ENCODE measurements at places on chromosomes 11 and 22.

DNA sequence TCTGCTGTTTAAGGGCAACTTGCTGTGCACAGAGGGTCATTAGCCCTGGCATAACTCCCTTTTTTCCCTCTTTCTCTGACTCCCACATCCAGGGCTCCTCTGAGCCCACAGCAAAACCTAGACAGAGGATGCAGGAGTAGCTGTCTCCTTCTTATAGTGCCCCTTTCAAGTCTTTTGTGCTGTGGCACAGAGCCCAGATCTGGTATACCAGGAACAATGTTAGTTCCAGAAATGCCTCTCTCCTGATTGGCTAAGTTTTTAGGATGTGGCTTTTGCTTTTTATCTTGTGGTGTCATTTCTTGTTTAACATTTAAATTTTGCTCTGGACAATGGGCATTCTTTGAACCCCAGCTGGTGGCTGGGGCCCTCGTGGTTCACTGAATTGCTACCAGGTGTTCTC lies 25.6 kb upstream of the RRM1 start:
- no peak for DNase-seq

DNA sequence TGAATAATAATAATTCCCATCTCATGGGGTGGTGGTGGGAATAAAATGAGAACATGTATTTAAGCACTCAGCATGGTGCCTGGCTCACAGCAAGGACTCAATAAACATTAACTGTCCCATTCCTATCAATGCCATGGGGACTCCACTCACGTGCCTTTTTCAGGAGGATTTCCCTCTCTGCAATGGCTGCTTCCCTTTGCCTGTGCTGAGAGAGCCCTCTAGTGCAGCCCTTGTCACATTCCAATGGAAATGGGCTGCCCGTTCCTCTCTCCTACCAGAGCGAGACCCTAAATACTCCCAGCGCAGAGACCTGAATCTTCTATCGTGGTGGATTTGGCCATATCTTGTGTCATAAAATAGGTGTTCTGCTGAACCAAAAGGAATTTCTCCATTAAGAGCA lies 621.5 kb upstream of the B3GAT1 start:
- DNase-seq, result peak; percentile 87

- DNase-seq, result peak; percentile 55
Observed at GRCh38 chr11:2149864-2150847, 10.9 kb downstream of the INS start.

- DNase-seq, result no peak
Observed at GRCh38 chr11:22640862-22641261, 15.2 kb upstream of the FANCF start.

DNA sequence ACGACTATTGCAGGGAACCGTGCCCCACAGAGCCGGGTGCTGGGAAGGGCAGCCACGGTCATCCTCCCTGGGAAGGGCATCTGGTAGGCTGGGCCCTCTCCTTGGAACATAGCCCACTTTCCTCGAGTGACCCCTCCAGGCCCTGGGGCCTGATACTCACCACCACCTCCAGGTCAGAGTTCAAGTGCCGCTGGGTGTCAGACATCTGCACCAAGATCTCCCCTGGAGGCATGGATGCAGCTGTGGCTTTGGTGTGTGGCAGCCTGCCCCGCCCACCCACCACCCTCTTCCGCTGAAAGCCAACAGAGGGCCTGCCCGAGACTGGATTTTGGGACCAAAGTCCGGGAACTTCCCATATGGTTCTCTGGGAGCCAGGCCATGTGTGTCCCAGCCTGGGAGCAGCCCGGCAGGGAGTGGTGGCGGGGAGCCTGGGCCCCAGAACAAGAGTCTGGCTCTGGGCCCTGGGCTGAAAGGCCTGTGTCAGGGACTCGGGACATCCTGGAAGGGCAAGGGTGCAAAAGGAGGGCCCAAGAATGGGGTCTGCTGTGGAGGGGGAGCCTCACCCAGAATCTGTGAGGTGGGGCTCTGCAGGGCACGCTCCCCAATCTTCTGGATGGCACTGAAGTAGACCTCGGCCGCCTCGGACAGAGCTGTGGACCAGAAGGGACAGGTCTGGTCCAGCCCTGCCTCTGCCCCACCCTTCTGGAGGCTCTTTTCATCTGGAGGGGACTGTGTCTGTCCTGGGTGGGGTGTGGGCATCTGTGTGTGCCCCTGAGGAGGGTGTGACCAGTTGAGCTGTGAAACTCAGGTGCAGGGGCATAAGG lies 2.6 kb downstream of the BAIAP2L2 start:
- DNase-seq, result no peak

GRCh38 chr11:119666463-119667131 lies 62.4 kb downstream of the NECTIN1 start:
- DNase-seq, result peak; percentile 19

- DNase-seq, result no peak
Observed at GRCh38 chr11:96322775-96323641, 20.0 kb downstream of the MAML2 start.

DNA sequence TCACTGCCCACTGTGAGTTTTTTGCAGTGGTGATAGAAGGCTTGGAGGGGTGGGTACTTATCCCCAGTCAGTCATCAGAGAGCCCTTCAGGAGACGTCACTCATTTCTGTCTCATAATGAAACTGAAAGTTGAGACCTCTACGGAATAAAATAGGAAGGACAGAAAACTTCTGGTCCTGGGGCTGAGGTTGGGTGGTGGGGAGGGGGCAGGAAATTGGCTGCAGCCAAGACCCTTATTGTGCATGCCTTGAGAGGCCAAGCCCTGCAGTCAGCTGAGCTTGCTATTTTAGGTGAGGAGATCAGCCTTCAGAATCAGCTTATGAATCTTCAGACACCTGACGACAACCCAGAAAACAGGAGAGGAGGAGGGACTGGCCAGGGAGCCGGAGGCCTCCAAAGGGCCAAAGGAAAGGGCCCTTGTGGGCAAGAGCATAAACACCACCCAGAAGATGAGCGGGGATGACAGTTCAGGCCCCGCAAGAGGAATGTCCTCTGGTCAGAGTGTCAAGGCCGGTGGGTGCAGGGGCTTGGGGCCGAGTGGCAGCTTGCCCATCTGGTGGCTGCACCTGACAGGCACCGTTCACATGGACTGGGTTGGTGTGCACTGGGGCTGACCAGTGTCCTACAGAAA lies 17.9 kb upstream of the ADA2 start:
- DNase-seq, result no peak

- no peak for DNase-seq
Observed at GRCh38 chr11:281486-282161, 3.4 kb downstream of the NLRP6 start.

GRCh38 chr11:123180166-123180565 lies 14.9 kb downstream of the CLMP start:
- no peak for DNase-seq

- no peak for DNase-seq
Observed at GRCh38 chr11:26510164-26510563, 61.9 kb downstream of the MUC15 start.

- DNase-seq, result no peak
Observed at GRCh38 chr11:1919391-1920127, at the start of gene TNNT3. TNNT3 (plus strand) TSS chr11:1919703; CDS start chr11:1922875, 3,172 bp downstream.

DNA sequence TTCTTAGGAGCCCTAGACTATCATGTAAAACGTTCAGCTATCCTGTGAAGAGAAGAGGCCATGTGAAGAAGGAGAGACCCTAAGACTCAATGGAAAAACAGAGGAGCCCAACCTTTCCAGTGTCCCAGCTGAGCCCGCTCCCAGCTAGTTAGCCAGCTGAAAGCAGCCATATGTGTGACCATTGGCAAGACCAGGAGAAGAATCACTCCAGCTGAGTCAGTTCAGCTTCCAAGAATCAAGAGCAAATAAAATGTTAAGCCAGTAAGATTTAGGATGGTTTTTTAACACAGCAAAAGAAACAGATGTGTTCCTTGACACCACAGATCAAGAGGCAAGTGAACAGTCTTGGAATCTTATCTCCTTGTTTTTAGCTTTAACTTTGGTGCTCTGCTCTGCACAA lies 108.0 kb downstream of the CCDC81 start:
- DNase-seq, result no peak

- no peak for DNase-seq
Observed at GRCh38 chr11:107653076-107653475, 58.8 kb downstream of the SLN start.

- DNase-seq, result no peak
Observed at GRCh38 chr11:108958368-108959104, 293.7 kb downstream of the DDX10 start.

DNA sequence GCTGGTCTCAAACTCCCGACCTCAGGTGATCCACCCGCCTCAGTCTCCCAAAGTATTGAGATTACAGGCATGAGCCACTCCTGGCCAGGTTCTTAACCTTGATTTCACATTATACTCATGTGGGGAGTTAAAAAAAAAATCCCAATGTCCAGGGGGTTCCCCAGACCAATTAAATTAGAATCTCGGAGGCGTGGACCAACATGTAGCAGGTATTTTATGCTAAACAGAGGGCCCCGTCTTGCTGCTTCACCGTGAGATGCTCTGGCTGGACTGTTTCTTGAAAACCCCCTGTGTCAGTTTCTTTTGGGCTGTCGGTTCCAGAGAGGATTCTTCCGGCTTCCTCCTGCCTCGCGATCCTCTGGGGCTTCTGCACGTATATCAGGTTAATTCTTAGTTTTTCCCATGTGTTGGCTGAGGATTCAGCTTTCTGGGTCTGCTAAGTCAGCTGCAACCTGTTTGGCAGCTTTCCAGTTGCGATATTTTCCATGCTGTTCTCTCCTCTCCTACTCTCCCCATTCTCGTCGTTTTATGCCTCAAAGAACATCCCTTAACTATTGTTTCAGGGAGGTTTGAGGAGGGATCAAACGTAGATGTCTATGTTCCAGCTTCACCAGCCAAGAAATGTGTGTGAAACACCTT lies 50.6 kb upstream of the ACCSL start:
- no peak for DNase-seq

- DNase-seq, result no peak
Observed at GRCh38 chr11:100734743-100735527, 47.8 kb downstream of the ARHGAP42 start.

All from spinal cord (tissue), 10 donors.